Epithelial cell of proximal tubule (primary cell): ENCODE measurements at places on chromosomes 12 and 14. TPM values are rescaled to one million over a fixed set of nuclear protein-coding genes. Genes with fewer than 3 reads are reported as not detected.
A peak's percentile ranks its signal among the peaks of the same experiment; 100 is the strongest.

The LBHD2 gene
- not detected in 2 replicates for total RNA-seq

The GALNT9 gene
- total RNA-seq, result not detected in 2 replicates

The GYS2 gene
- total RNA-seq, result not detected in 2 replicates

The SERPINA9 gene
- not detected in 2 replicates for total RNA-seq

The IRAK3 gene
- 0.81 and 1.9 TPM in 2 replicates for total RNA-seq

GRCh38 chr14:22099942-22100763 is 426.5 kb upstream of the OR4E1 start:
- peak; percentile 59 for DNase-seq

DNA sequence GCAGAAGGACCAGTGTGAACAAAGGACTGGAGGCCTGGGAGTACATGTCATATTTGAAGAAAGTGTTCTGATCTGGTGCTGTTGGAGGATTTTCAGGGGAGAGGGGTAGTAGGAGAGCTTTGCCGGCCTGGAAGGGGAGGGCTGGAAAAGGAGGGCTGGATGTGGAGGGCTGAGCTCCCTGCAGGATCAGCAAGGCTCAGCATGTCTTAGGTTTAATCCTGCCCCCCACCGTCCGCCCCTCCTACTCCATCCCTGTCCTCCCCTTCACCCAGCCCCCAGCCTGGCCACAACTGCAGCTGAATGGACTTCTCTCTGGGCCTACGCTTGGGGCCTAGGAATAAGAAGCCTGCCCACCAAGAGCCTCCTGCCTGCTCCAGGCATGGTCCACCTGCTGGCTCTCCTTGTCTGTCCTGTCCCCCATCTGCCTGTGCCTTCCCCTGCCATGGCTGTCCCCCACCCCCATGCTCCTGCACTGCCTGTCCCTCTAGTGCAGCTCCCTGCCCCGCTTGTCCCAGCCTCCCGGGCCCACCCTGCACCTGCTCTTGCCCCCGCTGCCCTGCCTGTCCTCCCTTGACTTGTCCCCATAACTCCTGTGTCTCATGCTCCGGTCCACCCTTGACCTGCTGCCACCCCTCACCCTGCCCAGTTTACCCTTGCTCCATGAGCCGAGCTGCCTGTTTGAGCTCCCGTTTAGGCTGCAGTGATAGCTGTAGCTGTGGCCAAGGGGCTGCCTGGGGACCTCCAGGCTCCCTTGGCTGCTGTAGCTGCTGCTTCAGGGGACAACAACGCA is 9.8 kb upstream of the RARG start:
- DNase-seq, result no peak

GRCh38 chr14:53668897-53669296 is 287.7 kb downstream of the BMP4 start:
- no peak for DNase-seq

DNA sequence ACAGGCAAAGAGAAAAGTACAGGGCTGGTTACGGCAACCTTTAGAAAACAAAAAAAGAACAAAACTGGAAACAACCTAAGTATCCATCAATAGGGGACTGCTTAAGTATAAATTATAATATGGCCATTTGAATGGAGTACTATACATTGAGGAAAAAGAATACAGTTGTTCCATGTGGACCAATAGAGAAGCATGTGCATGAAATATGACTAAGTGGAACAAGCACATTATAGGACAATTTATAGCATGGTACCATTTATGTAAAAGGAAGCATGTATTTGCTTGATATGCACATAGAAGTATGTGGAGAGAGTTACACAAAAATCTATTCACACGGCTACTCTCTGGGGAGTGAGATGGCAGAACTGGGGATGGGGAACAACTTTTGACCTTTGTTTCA is 49.2 kb upstream of the FAM222A start:
- no peak for DNase-seq

GRCh38 chr12:27034607-27035293 is 12.4 kb downstream of the MED21 start:
- DNase-seq, result no peak
